ENCODE measurements at places on chromosomes 3 and 15.

DNA sequence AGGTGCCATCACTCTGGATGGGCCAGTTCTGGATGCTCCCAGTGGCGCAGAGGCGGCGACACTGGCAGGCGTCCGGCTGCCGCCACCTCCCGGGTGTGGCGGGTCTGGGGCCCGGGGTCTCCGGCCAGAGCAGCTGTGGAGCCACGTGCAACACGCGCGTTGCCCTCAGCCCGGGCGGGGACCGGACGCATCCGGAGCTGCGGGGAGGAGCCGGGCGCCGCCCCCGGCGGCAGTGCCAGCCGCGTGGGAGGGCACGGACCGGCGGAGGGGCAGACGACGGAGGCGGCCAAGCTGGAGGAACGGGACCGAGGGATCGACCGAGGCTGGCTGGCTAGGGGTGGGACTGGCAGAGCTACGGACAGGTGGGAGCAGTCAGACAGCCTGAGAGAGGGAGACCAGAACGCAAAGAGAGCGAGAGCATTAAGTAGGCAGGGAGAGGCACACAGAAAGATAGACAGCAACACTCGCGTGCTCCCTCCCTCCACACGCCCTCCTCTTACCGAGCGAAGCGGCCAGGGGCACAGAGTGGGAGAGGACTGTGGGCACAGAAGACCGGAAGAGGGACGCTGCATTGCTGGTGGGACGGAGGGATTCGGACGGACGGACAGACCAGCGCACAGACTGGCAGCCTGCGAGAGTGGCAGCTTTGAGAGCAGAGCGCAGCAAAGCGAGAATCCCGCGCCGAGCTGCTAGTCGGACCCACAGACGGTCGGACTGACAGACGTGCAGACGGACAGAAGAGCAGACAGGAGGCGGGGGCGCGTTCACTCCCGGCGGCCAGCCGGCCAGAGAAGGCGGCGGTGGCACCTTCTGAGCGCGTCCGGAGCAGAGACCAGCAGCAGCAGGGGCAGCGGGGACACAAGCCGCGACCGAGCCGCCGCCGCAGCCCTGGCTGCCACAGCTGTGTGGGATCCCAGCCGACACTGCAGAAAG, at the start of gene ARPP21:
ARPP21 (plus strand) TSS at position 272 of the 933 bp plus-strand sequence. CDS start 42,227 bp downstream, outside the sequence.
- DNase-seq, result peak; percentile 36

GRCh38 chr3:132285620-132285945, 31.6 kb upstream of the ACP3 start:
- no peak for DNase-seq

GRCh38 chr3:187871204-187871591, 125.9 kb upstream of the BCL6 start:
- no peak for DNase-seq

- DNase-seq, result peak; percentile 65
Observed at GRCh38 chr3:79367066-79367465, 400.7 kb downstream of the ROBO1 start.

DNA sequence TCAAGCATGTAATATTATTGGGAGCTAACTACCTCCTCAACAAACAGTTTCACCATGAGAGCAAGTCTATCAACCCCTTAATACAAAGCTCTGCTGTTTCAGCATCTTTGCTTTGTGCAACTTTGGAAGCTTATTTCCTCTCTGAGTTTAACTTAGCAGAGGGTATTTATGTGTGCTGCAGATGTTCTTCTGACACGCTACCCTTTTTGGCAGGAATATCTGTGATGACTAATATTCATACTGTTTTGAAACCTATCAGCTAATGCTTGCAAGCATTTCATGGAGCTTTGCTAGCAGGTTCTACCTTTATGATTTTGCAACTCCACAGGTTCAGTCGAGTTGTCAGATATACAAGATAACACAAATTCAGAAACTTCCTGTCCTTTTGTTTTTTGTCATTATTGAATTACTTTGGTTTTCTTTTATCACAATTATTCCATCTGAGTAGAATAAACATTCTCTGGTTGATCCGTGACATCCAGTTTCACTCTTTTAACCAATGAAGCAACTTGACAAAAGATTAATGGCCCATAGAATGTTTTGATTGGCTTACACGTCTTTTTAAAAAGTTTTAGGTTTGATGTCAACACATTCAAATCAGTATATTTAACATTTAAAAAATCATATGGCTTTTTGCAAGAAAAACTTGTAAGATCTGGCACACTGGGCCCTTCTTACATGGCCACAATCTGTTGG, 1.7 kb upstream of the SLC9A9 start:
- peak; percentile 84 for DNase-seq
